ENCODE measurements at places on chromosomes 6 and 20.

GRCh38 chr6:109521080-109521479, 38.1 kb upstream of the ZBTB24 start:
- DNase-seq, result no peak

GRCh38 chr6:32761072-32761471, 2.3 kb downstream of the HLA-DQB2 start:
- no peak for DNase-seq

DNA sequence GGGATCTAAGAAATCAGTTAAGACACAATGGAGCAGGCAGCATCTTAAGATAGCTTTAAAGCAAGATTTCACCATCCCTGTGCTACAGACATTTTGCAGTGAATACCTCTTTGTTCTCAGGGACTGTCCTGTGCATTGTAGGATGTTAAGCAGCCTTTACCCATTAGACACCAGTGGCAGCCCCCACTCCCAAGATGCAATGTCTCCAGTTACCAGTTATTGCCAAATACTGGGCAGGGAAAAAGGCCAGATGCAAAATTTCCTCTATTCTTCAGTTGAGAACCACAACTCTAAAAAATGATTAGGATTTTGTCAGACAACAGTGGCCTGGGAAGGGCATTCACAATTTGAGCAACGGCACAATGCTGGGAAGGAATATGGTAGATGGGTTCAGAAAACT, 6.1 kb downstream of the FBXO5 start:
- no peak for DNase-seq

DNA sequence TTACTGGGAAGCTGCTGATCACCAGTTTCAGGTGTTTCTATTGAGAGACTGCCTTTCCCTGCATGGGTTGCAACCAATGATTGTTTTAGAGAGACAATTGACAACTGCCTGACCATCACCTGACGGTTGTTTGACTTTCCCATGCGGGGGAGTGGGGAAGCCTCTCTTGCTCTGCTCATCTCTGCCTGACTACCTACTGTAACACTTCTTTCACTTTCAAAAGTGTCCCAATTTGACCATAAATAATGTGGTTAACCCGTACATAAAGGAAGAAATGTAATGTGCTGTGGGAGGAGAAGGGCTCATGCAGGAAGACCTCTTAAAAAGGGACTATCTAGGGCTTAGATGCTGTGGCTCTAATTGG, 122.1 kb upstream of the PHACTR1 start:
- DNase-seq, result no peak

- DNase-seq, result no peak
Observed at GRCh38 chr6:158698931-158699330, 49.1 kb downstream of the SYTL3 start.

GRCh38 chr6:2734488-2735166, 16.1 kb downstream of the MYLK4 start:
- DNase-seq, result no peak

- DNase-seq, result no peak
Observed at GRCh38 chr6:165573671-165574070, 89.4 kb downstream of the PDE10A start.

DNA sequence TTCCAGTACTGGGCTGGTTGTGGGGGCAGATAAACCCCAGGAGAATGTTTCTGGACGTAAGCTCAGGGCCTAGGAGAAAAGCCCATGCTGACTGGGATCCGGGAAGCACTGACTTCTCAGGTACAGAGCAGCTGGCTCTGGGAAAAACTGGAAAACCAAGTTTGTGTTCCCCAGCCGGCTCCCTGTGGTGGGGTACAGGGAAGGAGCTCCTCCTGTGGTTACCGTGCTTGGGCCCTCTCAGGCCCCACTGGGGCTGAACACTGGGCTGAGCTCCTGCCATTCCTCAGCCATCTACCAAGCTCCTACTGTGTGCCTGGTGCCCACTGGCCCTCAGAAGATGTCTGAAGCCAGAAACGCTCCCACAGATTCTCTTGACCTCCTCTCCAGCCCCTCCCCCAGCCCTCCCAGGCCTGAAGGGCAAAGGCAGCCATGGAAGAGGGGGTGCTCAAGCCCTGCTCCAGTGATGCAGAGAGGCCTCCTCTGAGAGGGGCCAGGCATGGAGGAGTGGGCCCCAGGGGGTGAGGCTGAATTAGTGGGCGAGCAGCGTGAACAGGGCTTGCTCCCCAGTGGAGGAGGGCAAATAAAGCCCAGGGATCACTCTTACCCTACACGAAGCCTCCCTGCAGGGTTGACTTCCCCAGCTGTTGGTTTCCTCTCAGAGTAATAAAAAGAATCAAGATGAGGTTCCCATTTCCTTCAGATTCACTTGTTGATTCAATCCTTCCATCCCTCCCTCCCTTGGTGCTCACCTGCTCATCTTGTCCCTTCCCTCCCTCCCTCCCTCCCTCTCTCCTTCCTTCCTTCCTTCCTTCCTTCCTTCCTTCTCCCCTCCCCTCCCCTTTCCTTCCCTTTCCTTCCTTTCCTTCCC, 100.0 kb downstream of the VEGFA start:
- DNase-seq, result no peak

- DNase-seq, result no peak
Observed at GRCh38 chr6:49453221-49453620, 9.8 kb downstream of the MMUT start.

DNA sequence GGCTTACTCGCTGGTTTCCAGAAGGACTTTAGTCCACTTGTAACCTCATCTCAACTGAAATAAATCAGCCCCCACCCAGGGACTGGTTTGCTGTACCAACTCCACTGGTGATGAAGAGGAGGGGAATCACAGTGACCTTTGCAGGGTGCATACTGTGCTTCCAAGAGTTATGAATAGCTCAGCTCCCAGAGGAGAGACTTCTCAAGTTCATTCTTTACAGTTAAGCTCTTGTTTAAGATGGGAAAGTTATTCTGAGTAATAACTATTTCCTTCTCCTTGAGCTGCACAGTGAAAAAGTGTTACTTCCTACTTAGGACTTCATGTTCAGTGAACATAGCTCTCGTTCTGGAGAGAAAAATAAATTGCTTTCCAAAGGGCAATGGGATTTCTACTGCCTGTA, 166.5 kb upstream of the ECI2 start:
- DNase-seq, result no peak

GRCh38 chr20:11697646-11698045, 220.0 kb upstream of the BTBD3 start:
- DNase-seq, result no peak

DNA sequence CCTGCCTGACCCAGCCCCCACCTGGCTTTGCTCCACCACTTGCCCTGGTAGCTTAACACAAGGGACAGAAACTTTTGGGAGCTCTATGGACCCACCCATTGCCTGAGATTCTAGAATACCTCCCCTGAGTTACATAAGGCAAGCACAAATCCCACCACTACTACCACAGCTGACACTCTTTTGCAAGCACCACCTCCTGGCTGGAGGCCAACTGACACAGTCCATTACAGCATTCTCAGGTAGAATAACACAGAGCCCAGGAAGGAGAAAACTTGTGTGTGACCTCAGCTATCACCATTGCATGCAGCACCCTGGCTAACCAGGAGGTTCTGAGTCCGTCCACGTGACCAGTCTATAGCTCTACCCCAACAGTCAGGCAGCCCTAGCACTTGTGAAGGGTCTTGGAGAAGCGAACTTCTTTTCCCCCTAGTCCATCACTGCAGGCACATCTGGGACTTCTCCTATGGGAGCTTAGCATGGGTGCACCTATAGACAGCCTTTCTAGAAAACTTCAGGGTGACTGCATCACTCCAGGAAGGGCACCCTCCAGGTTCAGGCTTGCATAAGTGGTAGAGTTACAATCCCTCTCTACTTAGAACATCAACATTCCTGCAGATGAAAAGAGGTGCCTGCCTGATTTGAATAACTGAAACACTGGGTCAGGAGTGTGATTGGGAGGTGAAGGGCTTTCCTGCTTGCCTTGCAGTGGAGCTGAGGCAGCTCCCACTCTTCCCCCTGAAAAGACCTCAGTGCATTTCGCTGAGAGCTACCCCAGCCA, 30.1 kb downstream of the CITED2 start:
- no peak for DNase-seq

DNA sequence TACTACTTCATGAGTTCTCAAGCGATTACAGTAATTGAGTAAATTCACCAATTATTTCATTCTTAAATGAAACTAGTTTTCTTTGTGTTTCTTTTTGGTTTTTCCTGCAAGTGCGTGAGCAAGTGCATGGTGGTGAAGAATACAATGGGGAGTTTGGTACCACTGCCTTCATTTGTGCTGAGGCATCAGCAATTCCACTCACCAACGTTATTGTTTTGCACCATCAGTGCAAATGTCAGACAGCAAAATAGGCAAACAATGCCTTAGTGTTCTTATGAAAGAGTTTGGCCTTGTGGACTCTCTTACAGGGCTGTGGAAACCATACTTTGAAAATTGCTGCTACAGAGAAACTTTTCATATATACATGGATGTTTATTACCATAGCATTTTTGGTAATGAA, 8.2 kb downstream of the CDH26 start:
- no peak for DNase-seq

DNA sequence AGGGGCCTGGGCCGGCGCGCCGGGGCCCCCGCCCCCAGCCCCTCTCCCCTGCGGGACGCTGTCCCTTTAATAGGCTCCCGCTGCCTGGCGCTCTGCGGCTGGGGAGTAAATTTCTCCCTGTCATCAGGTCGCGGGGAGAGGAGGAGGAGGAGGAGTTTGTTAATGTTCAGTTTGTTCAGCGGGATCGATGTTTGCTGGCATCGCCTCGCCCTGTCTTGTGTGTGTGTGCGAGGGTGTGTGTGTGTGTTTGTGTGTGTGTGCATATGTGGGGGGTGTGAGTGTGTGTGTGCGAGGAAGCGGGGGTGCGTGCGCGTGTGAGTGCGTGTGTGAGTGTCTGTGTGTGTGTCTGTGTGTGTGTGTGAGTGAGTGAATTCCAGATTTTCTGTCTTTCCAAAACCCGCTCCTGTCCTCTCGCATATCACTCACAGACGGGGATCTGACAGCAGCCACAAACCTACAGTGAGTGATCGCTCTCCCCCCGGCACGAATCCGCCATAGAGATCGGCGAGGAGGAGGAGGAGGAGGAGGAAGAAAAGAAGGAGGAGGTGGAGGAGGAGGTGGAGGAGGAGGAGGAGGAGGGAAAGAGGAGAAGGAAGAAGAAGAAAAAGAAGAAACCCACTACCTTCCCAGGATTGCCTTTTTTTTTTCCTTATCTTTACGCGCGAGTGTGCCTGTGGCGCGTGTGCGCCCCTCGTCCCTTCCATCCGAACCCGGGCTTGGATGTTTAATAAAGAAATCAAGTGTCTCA, at the start of gene TSHZ2:
Gene TSHZ2, plus strand, starts transcription at position 169 of the 748 bp plus-strand sequence. CDS start 936 bp downstream, outside the sequence.
- no peak for DNase-seq

- DNase-seq, result no peak
Observed at GRCh38 chr6:144660561-144661115, 375.5 kb downstream of the UTRN start.

DNA sequence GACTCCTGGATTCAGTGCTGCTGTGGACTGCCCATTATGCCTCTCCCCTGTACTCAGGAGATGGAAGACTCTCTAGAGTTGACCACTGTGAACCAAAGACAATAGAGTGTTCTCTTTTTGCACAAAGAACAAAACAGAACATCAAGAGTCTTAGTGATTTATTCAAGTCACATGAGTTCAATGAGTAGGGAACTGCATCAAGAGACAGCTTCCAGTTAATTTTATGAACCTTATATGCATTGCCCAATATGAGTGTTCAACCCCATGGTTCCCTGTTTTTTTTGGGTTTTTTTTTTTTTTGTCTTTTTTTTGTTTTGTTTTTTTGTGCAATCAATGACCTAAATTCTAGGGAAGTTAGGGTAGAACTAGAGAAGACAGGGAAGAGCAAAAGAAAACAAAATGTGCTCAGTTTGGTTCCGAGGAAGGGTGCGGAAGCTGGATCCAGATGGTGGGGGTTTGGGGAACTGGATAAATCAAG, 224.3 kb downstream of the MAFB start:
- DNase-seq, result no peak

- DNase-seq, result no peak
Observed at GRCh38 chr20:3222635-3223600, 13.6 kb downstream of the ITPA start.

GRCh38 chr6:87879132-87879861, 168.3 kb upstream of the SPACA1 start:
- no peak for DNase-seq

DNA sequence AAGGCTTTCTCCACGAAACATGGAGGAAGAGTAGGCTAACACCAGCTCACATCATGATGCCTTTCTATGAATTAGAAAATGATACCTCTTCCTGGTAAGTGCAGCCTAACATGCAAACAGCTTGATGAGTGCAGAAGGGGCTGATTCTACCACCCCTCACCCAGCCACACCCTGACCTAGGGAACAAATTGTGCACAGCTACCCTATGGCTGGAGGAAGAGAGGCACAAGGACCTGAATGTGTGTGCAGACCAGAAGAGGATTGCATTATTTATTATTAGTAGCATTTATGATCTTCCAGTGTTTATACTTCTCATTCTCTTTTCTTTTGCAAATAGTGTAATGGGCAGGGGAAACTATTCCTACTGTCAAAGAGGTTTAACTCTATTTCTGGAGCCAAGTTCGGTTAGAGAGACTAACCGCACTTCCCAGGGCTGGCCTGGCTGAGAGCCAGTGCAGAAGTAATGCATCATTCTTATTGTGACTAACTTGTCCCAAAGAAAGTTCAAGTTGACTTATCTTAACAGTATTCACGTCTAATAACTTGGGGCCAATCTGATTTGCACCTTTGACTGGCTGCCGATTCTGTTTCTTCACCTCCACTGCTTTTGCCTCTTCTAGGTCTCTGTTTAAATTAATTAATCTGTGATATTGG, 237.5 kb downstream of the CD83 start:
- no peak for DNase-seq

DNA sequence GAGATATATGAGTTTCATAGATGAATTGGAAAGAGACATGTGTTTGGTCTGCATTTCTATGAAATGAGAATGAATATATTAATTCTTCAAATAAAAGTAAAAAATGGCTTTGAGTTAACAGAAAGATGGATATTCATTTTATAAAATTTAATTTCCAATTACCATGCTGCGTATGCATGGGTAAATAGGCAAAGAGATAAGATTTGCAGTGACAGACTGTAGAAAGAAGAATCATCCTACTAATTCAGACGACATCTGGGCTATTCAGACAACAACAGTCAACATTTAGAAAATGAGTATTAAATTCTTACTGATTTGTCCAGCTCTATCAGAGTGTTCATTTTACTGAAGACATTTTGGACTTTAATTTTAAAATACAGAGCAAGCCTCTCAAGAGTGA, 602.2 kb upstream of the NRSN1 start:
- no peak for DNase-seq

DNA sequence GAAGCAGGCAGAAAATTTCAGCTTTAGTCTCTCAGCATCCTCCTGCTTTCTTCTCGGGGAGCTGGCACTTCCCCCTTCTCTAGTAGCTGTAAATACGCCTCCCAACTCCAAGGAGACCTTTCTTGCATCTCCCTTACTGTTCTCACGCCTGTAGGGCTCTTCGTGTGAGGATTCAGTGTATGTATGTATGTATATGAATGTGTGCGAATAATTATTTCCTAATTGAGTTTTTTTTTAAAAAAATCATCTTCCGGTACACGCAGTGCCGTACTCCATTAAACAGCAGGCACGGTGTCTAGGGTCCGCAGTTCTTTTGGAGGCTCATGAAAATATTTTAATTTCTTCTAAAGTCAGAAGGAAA, 85.4 kb downstream of the HFE start:
- DNase-seq, result no peak

GRCh38 chr6:167079853-167080297, 43.0 kb upstream of the CCR6 start:
- DNase-seq, result no peak

GRCh38 chr6:134676307-134677281, 273.3 kb downstream of the ALDH8A1 start:
- DNase-seq, result peak; percentile 10
